D341Med (cell line): ENCODE measurements at places on chromosomes 16 and 17.

- no peak for DNase-seq
Measured at GRCh38 chr16:82045465-82045864, 10.4 kb downstream of the HSD17B2 start.

- DNase-seq: no peak
Measured at GRCh38 chr16:84198401-84198800, 7.4 kb downstream of the ADAD2 start.

- DNase-seq: peak; percentile 98
Measured at GRCh38 chr16:15650019-15650697, at the start of gene NDE1. NDE1 (plus strand) TSS chr16:15650245; CDS start chr16:15664779, 14,534 bp downstream.

DNA sequence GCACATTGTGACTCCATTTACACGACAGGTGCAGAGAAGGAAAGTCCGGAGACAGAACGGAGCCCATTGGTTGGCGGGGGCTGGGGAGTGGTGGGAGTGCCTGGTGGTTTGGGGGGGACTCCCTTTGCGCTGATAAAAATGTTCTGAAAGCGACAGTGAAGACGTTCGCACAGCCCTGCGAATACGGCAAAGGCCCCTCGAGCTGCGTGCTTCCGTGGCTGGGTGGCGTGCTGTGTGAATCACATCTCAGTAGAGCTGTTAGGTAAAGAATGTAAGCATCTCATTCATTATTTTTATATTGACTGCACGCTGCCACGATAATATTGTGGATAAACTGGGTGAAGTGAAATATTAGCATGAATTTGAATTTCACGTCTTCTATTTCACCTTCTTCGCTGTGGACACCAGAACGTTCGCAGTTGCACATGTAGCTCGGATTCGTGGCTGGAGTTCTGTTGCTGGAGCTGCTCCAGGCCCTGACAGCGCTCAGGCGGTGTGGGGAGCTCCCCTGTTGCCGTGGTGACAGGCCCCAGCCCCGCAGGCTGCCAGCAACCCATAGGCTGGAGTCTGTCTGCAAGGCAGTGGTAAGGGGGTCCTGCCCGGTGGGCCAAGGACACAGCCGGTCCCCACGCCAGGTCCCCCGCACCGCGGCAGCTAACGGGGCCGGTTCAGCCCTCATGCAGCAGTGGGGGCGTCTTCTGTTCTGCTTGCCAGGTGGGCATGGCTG, 44.6 kb downstream of the SOX8 start:
- no peak for DNase-seq

GRCh38 chr16:54027995-54028394, 258.6 kb downstream of the IRX3 start:
- DNase-seq: no peak

DNA sequence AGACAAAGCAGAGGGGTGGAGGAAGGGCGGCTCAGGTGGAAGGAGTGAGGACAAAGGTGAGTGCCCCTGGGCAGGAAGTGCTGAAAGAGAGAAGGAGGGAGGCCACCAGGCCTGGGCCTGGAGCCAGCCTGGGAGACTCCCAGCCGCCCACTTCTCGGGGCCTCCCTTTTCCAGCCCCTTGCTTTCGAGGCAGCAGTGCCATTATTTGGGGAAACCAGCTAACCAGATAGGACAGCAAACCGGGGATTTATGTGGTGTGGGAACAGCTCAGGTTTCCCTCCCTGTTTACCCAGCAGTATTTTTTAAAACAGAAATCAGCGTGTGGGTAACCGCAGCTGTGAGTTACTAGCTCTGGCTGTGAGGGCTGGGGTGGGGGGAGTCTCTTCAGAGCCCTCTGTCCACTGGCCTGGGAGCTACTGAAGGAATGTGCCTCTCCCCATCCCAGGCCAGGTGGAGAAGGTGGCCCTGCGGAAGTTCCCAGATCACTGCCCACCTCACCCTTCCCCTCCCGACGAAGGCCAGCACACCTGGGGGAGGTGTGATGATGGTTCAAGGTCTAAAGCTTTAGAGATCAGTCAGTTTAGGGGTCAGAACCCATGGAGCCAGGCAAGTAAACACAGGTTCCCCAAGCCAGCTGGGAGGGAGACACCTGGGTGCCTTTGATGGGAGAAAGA, 8.4 kb upstream of the MEOX1 start:
- no peak for DNase-seq

DNA sequence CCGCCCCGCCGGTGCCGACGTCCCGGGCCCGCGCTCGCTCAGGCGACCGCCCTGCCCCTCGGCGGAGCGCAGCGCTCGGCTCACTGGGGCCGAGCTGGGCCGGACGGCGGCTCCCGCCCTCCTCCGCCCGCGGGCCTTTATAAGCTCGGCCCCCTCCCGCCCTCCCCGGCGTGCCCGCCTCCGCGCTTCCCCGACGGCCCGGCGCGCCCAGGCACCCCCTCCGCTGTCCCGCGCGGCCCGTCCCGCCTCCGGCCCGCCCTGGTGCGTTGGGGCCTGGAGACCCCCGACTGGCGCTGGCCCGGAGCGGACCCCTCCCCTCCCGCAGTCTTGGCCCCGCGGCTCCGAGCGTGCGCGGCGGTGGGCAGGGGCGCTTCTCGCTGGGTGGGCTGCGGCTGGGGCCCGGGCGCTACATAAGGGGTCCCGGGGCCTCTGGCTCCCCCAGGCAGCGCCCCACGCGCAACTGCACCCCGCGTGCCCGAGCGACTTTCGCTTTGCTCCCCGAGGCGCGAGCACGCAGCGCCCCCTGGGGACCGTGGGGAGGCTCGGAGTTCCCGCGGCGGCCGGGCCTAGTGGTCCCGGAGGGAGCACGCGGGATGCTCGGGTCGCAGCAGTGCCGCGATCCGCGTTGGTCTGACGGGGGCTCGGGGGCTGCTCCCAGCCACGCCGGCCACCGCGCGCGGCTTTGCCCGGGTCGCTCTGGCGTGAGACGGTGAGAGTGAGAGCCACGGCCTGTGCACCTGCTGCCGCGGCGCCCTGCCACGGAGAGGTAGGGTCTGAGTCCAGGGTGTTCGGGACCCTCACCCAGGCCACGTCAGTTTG, at the start of gene PIEZO1:
PIEZO1 (minus strand) TSS at position 115 of the 819 bp plus-strand sequence. CDS start 256 bp downstream, outside the sequence.
- DNase-seq: peak; percentile 88

DNA sequence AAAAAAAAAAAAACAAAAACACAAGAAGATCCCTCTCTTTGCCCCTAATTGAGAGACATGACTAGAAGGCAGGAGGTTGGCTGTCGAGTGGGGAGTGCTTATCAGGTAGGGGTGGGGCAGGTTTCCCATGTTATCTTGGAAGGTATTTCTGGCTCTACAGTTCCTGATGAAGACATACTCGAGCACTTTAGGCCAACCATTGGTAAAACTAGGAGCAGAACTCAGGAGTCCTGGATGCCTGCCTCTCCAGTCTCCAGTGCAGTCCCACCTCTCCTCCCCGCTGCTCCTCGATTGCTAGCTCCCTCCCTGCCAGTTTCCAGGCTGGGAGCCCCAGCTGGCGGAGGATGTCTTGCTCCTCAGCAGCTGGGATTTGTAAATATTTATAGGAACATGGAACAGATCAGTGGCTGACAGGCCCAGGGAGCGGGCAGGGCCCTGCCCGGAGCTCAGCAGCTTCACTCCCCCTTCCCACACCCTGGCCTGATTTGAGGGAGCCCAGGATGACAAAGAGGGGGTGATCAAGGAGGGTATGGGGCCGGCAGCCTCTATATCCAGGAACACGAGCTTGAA, 11.4 kb upstream of the C1QL1 start:
- DNase-seq: no peak

DNA sequence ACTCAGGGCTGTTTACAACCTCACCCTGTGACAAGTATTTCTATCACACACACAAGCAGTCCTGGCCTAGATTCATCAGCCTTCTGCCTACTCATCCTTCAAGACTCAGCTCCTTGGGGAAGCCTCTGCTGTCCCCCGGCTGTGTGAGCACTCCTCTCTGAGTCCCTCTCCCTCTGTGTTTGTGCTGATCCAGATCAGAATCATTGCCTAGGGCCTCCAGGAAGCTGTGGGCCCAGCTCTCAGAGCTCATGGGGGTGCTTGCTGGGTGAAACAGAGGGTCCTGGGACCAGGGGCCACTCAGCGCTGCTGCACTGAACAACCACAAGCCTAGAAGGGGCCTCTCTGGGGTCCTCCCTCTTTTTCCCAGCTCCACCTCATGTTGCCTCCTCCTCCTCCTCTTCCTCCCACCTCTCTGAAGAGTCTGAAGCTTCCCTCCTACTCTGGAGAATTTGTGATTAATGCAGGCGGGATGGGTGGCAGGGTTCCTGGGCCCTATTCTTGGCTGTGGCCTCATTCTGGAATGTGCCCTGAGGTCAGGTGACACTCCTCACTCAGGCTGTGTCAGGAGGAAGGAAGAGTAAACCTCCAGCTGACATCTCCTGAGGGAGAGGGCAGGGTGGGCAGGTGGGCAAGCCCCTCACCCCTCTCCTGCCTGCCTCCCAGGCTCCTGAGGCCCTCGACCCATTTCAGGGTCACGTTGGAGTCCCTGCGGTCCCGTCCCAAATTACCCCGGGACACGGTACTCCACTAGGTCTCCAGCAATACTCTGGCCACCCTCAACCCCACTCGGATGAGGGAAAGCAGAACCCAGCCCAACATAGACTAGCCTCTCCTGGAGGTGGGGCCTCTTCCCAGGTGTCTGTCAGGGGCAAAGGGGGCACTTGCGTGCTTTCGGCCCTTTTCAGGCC, 10.1 kb downstream of the WFIKKN2 start:
- DNase-seq: no peak
